ENCODE measurements at places on chromosomes 2 and 18.

- no peak for DNase-seq
These were observed 36.1 kb downstream of the BCL2 start for GRCh38 chr18:63283305-63284094.

- DNase-seq: no peak
These were observed 47.0 kb downstream of the CHST9 start for GRCh38 chr18:27138079-27138478.

DNA sequence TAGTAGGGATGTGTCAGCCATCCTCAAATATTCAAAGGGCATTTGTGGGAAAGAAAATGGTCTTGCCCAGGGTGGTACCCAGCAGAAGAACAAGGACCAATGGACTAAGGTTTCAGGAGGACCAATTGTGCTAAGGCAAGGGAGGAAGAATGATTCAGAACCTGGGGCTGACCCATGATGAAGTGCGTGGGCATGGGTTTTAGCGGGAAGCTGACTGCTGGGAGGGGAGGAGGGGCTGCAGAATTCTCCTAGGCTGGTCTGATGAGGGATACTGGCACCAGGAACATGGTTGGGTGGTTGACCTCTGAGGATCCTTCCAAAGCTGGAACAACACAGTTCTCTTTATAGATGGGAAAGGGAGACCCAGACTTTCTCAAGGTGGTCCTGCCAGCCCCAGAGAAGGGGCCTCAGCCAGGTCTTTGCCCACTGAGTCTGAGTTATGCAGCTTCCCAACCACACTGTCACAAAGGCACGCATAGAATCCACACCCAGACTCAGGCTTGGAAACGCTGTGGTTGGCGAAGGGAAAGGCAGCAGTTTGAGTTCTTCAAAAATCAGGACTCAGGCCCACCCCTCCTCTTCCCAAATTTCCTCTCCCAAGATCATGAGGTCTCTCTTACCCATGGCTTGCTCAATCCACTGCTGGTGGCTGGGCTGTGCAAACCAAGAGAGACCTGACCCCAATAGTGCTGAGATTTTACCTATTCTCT is 37.3 kb downstream of the MARCO start:
- no peak for DNase-seq

GRCh38 chr2:127007652-127008051 is 99.3 kb downstream of the BIN1 start:
- DNase-seq: no peak

- DNase-seq: no peak
These were observed 175.9 kb upstream of the GYPC start for GRCh38 chr2:126480033-126480432.

GRCh38 chr2:175431101-175431946 is 249.8 kb upstream of the ATP5MC3 start:
- no peak for DNase-seq
